HT1080 (cell line): ENCODE measurements at places on chromosomes 6 and 20.

GRCh38 chr20:10924644-10925201 is 250.9 kb upstream of the JAG1 start:
- DNase-seq = no peak

DNA sequence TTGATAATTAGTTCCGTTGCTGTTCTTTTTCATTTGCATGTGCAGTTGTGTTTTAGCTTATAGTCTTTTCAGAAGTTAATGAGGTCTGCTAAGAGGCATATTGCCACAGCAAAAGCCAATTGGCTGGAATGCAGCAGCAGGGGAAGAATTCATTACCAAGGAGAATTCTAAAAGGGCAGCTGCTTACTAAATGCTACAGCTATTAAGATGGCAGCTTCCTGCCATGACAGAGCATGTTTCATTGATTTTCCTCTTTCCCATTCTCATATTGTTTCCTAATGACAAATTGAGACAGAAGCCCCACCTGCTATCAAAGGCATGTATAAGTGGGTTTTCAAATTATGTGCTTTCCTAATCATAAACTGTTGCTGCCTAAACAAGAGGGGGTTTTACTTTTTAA is 66.6 kb downstream of the CLVS2 start:
- no peak for DNase-seq

GRCh38 chr6:102944475-102944874 is 1551.0 kb downstream of the GRIK2 start:
- DNase-seq = no peak

DNA sequence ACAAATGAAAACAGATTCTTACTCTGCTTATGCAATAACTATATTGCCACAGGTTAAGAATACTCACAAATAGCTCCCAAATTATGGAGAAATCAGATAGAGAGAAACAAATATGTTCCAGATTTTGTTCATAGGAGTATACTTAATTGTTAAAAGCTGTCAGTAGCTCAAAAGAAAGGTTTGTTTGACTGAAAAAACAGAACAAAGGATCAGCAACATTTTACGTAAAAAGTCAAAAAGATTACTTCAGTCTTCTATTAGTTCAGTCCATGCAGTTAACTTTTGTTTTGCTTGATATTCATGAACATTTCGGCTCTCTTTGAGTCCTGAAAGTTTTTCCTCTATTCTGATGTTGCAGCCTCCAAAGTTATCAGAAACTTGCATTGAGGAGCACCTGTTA is 13.4 kb upstream of the NANP start:
- DNase-seq = no peak

- DNase-seq = no peak
Measured at GRCh38 chr6:150203871-150204545, 61.2 kb downstream of the PPP1R14C start.

- no peak for DNase-seq
Measured at GRCh38 chr6:106496823-106497222, 132.5 kb downstream of the RTN4IP1 start.

GRCh38 chr6:33672808-33673207 is 38.7 kb downstream of the UQCC2 start:
- peak; percentile 97 for DNase-seq

- no peak for DNase-seq
Measured at GRCh38 chr20:36541227-36541767, at the start of gene MYL9. TSS of gene MYL9 (plus strand) at chr20:36541519. CDS start at chr20:36544885, 3,366 bp downstream.

GRCh38 chr6:14068133-14068532 is 49.4 kb upstream of the CD83 start:
- peak; percentile 89 for DNase-seq

GRCh38 chr6:134531611-134532010 is 213.7 kb upstream of the SGK1 start:
- DNase-seq = no peak

DNA sequence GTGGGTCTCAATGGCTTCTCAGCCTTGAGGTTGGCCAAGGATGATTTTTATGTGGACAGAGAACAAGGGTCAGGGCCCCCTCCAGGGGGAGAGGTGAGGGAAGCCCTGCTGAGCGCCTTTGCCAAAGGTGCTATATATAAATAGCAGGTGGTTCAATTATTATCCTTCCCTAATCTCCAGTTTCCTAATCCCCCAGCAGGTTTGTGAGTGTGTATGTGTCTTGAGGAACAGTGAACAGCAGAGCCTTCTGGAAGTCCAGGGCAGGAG is 3.2 kb upstream of the SIRPA start:
- no peak for DNase-seq

GRCh38 chr6:158669145-158670035 is 19.5 kb downstream of the SYTL3 start:
- peak; percentile 34 for DNase-seq

GRCh38 chr6:84093441-84094435 is 60.2 kb downstream of the MRAP2 start:
- peak; percentile 21 for DNase-seq

GRCh38 chr6:30998785-30999184 is 11.5 kb upstream of the MUC22 start:
- DNase-seq = no peak

DNA sequence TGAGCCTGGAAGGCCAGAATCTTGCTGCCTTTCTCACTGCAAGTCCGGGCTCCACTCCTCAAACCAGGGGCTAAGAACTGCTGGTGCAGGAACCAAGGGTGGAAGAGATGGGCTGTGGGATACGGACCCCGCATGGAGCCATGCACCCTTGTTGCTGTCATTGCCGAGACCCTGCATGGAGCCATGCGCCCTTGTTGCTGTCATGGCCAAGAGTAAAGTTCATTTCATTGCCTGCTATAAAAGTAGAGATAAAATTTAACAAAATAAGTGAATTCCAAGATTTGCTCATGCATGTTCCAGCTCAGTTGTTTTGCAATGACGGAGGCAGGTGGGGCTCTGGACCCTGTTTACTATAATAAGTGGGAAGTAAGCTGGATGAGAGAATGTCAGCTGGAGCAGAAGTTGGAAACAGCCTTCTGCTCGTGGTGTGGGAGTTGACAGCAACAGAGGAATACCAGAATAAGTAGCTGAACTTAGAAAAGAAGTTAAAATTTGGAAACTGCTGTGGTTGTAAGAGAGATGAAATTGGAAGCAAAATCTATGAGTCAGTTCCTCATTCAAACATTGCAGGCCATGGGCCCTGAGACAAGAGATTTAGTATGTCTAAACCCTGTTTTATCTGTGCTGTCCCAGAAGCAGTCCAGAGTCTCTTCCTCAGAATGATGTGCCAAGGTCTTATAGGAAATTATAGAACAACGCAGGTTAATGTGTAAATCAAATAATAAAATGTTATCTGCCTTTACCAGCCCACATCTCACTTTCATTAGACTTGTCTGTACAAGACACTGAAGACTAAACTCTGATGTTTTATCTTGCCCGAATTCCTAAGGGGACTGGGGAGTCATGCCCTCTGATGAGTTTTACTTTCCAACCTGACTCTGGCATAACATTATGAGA is 15.8 kb upstream of the THBS2 start:
- DNase-seq = no peak

- peak; percentile 92 for DNase-seq
Measured at GRCh38 chr6:126721581-126722160, 381.8 kb downstream of the CENPW start.

DNA sequence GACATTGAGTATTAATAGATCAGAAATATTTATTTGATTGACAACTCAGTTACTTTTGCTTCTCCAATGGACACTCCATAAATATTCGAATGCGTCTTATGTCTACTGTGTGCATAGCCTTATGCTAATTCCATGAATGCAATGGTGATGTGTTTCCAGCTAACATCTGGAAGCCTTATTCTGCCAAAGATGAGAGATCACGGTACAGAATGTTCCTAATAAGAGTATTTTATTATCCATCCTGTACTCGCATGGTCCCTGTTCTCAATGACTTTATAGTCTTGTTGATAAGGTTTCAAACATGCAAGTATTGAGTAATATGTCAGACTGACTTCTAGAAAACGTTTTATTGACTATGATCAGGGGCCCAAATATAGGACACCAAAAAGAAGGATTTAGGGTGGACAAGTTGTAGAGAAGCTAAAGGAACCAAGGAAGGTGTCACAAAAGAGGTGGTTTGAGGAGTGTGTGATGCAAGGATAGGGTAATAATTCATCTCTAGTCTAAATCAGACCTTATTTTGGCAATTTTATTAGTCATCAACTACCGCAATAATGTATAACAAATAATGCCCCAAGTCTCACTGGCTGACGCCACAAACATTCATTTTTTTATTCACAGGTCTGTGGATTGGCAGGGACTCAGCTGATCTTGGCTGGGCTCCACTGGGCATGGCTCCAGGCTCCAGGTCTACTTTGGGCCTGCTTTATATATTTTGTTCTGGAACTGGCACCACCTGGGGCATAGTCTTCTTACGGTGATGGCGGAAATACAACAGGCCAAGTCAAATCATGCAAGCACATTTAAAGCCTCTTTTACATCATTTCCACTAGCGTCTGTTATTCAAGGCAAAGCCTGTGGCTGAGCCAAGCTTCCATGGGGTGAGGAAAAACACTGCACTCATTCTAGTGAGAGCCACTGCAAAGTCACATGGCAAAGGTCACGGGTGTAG is 24.5 kb upstream of the CD83 start:
- DNase-seq = no peak

DNA sequence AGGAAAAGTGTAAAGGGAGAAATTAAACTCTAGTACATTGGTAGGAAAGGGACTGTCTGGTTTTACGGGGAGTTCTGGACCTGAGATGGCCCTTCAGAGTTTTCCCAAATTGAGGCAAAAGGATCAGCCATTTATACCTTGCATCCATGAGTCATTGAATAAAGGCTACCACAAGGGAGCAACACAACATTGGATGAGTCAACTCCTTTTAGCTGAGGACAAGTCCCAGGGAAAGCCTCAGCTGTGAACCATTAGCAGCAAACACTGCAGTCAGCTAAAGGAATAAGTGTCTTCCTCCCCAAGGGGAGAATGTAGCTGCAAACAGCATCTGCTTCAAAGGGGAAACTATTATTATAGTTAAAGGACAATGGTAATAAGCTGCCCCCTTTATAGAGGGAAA is 468.7 kb upstream of the ID4 start:
- DNase-seq = no peak

DNA sequence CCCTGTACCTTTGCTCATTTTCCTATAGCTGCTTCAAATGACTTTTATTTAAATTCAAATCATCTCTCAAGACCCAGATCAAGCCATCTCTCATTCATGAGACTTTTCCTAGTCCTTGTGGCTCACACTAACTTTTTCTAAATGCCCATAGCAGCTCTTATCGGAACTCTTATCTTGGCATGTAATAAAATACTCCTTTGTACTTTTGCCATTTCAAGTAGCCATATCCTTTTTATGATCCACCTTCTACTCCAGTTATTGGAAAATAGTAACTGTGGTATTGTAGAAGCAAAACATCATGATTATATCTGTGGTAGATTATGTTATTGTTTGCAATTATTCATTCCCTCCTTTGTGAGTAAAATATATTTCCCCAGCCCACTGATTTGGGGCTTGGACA is 37.6 kb upstream of the FILIP1 start:
- DNase-seq = no peak

DNA sequence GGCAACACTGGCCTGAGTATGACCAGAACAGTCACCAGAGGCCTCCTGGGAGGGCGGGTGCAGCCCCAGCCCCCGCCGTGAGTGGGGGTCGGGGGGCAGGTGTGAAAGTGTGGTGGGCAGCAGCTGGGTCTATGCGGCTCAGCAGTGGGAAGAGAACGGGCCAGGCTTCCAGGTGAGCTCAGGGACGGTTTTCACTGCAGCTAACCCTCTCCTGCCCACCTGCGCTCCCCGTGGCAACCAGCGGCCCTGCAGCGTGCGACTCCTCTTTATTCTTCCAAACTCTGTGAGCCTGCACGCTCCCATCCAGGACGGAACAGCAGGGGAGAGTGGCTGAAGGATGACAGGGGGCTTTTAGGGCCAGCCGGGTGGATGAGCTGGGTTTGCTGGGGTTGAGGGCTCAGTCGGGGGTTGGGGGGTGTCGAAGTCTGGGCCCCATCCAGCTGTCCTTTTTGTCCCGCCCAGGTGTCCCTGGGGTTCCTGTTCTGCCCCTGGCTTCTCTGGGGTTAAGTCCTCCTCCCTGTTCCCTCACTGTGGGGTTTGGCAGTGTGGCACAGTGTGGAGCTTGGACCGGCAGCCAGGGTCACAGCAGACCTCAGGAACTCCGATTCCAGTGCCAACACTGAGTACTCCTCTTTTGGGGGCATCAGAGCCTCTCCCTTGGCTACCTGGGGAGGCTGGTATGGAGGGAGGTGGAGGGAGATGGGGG is 859 bp upstream of the BIRC7 start:
- DNase-seq = no peak

DNA sequence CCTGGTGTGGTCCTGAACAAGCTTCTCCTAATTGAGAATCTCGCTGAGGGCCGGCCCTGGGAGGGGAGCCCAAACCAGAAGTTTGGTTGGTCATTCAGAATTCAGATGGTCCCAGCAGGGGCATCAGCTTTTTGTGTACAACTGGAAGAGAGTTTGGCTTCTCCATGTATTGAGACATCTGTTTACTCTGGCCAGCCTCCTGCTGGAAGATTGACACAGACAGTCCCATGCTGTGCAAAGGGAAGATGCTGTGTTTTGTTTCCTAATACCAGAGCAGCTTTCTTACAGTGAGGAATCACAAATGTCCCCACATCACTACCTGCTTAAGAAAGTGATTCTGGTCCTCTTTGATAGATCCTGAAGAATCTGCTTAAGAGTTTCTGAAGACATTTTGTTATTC is 97.8 kb downstream of the PLEKHG1 start:
- DNase-seq = no peak

DNA sequence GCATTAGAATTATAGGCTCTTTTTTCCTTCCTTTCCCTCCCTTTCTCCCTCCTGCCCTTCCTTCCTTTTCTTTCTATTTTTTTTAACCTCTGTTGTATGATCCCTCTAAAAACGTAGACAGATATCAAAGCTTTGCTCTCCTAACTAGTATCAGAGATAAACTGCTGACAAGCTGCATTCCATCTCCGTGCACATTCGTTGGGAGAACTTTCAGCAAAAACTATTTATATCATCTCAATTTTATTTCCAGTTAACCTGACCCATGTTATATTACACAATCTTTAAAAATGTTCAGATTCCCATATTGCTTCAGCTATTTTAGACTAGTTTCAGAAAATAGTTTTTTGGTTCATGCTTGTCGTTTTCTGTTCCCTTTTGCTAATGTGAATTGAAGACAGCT is 47.3 kb downstream of the RNF217 start:
- DNase-seq = no peak

DNA sequence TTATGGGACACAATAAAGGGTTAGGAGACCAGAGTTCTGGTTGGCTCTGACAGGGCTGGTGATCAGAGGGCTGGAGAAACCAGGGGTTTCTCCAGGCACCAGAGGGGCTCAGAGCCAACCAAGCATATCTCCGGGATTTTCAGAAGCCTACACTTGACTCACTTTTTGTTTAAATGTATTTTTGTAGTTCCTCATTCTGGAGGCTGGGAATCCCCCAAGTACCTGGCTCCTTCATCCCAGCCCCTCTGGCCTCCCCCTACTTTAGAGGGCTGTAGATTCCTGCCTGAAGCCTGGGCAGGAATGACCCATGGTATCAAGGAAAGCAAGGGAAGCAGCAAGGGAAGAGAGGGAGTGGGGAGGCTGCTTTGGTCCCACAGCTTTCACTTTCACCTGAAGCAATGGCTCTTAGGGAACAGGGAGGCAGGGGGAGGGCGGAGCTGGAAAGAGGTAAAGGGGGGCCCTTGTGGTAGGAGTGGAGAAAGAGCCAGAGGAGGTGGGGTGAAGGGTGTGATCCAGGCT is 973 bp downstream of the CD40 start:
- DNase-seq = no peak

GRCh38 chr20:58481481-58482021 is 33.6 kb downstream of the APCDD1L start:
- no peak for DNase-seq

GRCh38 chr6:37653229-37653628 is 44.5 kb downstream of the MDGA1 start:
- no peak for DNase-seq

GRCh38 chr6:157424491-157425020 is 43.6 kb downstream of the ZDHHC14 start:
- DNase-seq = no peak
